ENCODE measurements at places on chromosomes 4 and X.
A peak's percentile ranks its signal among the peaks of the same experiment; 100 is the strongest.

- no peak for DNase-seq
These were observed 2.2 kb upstream of the CFI start for GRCh38 chr4:109803924-109804571.

- no peak for DNase-seq
These were observed 818.9 kb upstream of the LCORL start for GRCh38 chr4:18840481-18840880.

- no peak for DNase-seq
These were observed 56.2 kb downstream of the UGT2B10 start for GRCh38 chr4:68871809-68872642.

- no peak for DNase-seq
These were observed 24.8 kb downstream of the SMIM20 start for GRCh38 chr4:25938787-25939186.

GRCh38 chr4:89492581-89493071, 185.0 kb upstream of the GPRIN3 start:
- no peak for DNase-seq

DNA sequence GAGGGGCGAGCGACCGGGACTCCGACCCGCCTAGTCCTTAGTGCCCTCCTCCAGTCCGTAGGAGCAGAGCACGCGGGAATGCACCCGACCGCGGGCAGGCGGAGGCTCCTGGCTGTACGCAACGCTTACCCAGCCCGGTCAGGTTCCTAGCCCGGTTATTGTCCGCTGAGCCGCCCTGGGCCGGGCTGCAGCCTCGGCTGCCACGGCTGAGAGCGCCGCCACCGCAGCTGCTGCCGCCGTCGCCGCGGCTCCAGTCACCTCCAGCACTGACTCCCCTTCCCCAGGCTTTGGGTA, at the start of gene AMER1:
TSS of gene AMER1 (minus strand) at position 268 of the 294 bp plus-strand sequence. CDS start 12,422 bp downstream, outside the sequence.
- no peak for DNase-seq

GRCh38 chrX:107107459-107107858, 11.2 kb downstream of the RBM41 start:
- no peak for DNase-seq

GRCh38 chr4:64399313-64400109, 9.7 kb downstream of the TECRL start:
- DNase-seq = no peak

DNA sequence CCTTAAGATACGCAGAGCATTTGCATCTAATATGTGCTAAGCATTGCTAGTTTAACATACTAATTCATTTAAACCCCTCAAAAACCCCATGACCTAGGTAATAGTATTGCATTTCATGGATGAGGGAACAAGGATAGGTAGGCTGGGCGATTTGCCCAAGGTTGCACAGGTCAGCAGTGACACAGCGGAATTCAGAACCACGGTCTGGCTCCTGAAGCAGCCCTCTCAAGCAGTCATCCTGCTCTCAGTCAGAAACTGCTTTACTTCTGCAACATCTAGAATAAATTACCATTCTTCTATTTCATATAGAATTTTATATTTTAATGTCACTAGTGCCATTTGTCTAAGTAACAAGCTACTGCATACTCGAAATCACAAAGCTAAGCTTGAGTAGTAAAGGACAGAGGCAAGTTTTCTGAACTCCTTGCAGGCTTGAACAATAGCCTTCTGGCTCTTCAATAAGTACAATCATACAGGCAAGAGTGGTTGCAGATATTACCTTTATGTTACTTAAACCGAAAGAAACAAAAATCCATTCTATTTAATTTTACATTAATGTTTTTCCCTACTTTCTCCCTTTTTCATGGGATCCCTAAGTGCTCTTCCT, 555 bp upstream of the SPP1 start:
- no peak for DNase-seq

DNA sequence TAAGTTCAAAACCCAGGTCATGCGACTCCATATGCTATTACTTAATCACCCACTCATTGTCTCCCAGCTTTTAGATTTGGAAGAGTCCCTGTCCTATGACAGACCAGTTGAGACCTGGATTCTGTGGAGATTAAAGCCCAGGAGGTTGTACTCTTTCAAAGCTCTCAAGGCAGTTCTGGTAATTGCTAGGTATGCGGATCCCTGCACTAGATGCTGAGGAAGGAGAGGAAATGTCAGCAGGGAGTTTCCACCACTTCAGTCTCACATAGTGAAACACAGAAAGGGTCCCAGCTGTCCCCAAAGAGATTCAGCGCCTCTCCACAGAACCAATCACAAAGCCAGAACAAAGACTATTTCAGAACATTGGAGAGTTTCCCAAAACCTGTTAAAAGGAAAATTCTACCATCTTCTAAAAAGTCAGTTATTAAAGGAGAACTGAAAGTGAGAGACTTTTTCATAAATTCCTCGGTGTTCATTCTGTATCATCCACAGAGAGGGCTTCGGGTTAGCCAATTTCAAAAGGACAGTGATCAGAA, 53.4 kb downstream of the IRF2 start:
- DNase-seq = no peak

DNA sequence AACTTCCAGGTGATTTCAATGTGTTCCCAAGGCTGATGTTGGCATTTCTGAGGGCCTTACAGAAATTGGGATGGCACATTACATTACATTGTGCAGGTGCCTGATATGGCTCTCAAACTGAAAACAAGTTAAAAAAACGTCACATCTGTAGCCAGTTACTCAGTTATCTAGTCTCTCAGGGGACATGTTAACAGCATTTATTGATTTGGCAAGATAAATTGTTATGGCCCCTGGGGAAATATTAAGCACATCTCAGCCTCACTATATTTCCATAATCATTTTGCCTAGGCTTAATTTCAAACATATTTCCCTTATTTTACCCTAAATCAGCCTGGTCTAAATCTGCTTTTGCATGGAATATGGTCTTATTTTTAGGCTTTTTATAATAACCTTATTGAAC, 290.0 kb downstream of the IL15 start:
- DNase-seq = no peak

GRCh38 chr4:15001869-15002658, at the start of gene CPEB2:
Gene CPEB2 (plus strand): TSS chr4:15002481. CDS start chr4:15002674, 193 bp downstream.
- peak; percentile 98 for DNase-seq

DNA sequence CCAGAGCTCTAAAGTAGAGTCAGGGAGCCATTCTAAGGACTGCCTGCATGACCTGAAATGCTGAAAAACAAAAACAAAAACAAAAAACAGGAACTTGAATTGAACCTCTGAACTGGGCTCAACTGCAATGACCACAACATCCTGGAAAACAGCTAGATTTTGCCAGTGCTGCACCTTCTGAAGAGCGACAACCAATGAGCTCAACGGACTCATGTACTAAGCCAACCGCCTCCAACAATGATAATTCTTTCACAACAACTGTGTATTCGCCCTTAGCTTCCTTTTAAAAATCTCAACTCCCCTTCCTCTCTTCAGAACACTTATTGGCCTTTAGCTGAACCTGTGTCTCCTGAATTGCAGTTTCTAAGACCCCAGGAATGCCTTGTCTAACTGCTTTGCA, 69.8 kb downstream of the HAUS3 start:
- DNase-seq = no peak

GRCh38 chr4:176036585-176037205, 28.9 kb upstream of the WDR17 start:
- no peak for DNase-seq

DNA sequence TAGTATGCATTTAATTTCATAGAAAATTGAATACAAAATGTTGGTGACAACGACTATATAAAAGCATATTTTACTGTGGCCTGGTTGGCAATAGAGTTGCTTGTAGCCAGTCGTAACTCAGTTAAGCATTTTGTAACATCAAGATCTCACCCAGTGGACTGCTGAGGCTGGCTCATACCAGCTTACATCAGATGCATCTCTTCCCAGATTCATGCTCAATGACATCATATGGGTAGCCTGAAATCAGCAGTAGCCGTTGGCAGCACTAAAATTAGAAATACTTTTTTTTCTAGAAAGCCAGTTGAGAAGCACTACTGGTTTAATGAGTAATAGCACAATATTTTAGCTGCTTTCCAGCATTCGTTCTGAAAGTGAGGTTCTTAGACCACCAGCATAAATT, 341.2 kb downstream of the TECRL start:
- DNase-seq = no peak

- no peak for DNase-seq
These were observed 39.6 kb downstream of the CDKL5 start for GRCh38 chrX:18465051-18465450.

GRCh38 chrX:69179380-69179911, 14.2 kb upstream of the PJA1 start:
- DNase-seq = peak; percentile 70

DNA sequence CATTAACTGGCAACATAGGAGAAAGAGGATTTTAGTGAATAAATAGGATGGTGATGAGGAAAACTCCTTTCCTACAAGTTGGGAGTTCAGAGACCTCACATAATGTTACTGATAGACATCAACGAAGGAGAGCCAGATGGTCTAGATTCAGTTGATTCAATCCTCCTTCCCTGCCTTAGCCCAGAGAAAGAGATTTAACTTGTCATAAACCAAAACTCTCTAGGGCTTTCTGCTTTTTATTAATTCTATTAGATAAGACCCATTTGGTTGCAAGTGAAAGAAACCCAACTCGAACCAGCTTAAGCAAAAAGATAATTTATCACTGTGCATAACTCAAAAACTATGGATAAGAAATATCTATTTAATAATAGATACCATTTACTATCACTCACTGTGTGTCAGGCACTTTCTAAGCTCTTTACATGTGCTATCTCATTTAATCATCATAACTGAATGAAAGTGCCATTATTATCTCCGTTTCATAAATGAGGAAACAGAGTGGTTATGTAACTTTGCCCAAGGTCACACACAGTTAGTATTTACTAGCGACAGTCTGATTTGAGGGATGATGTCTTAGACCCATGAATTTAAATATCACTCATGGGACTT, 4.3 kb upstream of the UNC5C start:
- DNase-seq = no peak

Data from vagina (tissue), 2 donors.